ENCODE measurements at places on chromosomes 12 and 14. TPM values are rescaled to one million over a fixed set of nuclear protein-coding genes. Genes with fewer than 3 reads are reported as not detected.

DNA sequence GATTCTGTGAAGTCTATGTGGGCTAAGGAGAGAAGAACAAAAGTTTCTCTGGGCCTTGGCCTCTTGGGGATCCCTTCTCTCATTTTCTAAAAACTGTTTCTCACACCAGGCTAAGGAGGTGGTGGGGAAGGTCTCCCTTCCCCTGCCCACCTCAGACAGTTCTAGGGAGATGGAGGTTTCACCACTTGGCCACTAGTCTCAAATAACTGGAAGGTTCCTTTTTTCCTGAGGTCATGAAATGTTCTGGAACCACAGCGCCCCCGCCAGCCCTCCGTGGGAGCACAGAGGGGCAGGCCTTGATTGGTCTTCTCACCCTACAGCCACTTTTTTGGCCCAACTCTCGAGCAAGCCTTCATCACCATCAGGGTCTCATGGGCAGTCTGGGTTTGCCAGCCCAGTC is 12.6 kb downstream of the C12orf43 start:
- DNase-seq, result no peak

DNA sequence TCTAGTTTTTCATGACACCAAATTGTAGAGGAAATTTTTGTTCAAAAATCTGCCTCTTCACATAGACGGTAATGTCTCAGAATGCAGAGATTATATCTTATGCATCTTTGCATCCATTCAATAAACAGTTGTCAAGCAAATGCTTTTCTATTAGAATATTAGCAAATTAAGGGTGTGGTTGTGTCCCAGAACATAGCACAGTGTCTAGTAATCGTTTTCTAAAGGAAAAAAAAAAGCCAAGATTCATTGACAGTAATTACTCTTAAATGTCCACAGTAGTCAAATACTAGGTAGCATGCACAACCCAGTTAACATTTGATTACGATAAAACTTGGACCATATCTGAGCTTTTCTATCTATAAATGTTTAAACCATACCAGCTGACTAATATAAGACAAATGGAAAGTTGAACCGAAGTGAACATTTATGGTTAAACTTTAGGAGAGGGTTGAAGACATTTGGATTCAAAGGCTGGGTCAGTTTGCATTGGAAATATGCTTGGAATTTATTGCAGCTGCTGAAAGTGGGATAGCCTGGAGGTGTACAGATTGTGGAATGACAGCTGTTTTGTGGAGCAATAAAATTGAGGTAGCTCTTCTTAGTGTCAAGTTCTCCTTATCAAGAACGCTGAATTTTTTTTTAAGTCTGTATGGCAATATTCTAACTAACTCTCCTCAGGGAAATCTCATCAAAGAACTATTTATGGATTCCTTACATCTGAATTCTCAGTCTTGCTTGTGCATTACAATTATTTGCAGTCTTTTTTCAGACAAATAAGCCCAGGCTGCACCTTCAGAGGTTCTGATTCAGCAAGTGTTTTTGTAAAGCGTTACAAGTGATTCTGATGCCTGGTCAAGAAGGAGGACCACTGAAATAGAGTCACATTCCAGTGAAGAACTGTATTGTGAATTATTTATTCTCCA is 66.7 kb upstream of the ATP2B1 start:
- DNase-seq, result no peak

DNA sequence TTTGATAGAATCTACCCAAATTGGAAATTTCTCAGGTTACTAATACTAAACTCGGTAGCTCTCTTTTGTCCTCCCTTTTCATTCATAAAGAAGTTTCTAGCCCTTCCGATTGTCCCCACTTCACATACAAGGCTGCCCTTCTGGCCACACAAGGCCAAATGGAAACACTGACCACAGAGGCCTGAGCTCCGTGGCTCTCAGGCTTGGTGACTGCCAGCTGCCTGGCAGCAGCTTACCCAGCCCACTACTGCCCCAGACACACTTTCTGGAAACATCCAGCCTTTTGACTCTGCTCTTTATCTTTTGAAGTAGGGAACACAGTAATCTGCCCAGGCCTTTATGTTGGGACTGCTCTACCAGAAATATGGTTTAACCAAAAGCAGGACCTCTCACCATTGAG is 167.2 kb downstream of the GCH1 start:
- DNase-seq, result no peak

GRCh38 chr12:42936260-42936659 is 346.7 kb upstream of the PRICKLE1 start:
- no peak for DNase-seq

DNA sequence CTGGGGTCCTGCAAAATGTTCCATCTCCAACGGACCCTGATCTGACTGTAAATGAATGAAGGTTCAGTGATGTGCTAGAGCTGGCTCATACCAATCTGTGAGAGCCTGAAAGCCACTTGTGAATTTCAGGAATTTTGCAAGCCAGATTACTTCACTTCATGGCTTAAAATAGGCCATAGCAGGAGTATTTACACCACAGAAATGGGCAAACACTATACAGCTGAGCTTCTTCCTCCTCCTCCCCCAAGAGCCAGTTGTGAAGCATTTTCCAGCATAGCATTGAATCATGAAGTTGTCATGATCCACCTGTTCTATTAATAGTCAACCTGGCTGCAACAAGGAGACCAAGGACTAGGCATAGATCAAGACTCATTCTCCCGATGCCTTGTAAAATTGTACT is 141.3 kb upstream of the RASSF8 start:
- no peak for DNase-seq

- DNase-seq, result no peak
Observed at GRCh38 chr14:75725481-75725880, 64.4 kb downstream of the TTLL5 start.

GRCh38 chr12:57853864-57854556 is 7.5 kb upstream of the CTDSP2 start:
- DNase-seq, result no peak

FGF23 gene
- total RNA-seq, result not detected

CAPZA3 gene
- total RNA-seq, result not detected

CLEC12A gene
- total RNA-seq, result not detected

GPX2 gene
- total RNA-seq, result not detected
